ENCODE measurements at places on chromosomes 1 and 21.

DNA sequence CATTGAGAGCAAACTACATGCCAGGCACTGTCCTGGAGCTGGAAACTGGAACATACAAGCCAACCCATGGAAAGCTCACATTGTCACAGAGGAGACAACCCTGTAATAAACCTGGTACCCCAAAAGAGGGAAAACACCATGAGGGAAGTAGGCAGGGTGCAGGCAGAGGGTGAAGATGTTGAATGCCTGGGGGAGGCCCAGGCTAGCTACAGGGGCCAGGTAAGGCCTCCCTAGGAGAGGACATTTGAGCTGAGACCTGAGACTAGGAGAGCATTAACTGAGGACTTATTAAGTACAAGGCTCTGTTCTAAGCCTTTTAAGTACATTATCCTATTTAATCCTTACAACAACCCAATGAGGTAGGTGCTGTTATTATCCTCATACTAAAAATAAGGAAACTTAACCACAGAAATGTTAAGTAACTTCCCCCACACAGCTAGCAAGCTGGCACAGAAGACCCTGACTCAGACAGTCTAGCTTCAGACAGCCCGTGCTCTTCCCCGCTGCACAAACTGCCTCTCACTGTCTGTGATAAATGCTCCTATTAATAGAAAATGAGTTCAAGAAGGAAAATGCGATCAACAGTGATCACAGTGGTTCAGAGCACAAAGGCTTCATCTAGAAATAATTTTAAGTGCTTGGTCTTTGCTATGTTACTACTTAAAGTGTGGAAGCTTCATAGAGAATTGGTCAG lies 41.8 kb downstream of the ZNF281 start:
- DNase-seq = peak; percentile 62

GRCh38 chr1:24987424-24987823 lies 57.3 kb upstream of the RUNX3 start:
- DNase-seq = no peak

- DNase-seq = no peak
Measured at GRCh38 chr1:91591175-91591974, 90.7 kb downstream of the CDC7 start.

DNA sequence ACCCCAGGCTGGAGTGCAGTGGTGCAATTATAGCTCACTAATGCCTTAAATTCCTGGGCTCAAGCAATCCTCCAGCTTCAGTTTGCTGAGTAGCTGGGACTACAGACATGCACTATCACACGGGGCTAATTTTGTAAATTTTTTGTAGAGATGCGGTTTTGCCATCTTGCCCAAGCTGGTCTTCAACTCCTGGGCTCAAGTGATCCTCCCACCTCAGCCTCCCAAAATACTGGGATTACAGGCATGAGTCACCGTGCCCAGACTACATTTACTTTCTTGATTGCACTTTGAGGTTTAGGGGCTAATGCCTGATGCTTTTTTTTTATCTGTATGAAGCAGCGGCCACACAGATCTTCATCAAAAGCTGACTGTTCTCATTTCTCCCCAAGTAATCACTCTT lies 124.6 kb downstream of the KIF26B start:
- no peak for DNase-seq

DNA sequence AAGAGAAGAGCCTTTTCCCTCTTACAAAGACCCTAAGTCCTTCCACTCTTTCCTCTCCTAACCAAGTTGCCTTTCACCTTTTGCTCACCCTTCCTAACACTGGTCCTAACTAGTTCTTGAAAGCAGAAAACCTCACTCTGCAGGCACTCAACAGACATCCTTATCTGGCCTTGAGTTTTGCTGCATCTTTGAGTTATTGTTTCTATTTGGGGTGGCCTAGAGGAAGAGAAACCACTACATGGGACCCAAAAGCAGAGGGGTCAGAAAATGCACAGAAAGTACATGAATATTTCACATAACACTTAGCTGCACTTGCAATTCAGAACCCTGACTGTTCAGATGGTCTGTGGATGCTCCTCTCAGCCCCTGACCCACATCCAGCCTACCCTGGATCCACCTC lies 178.3 kb upstream of the SYT6 start:
- DNase-seq = no peak

- DNase-seq = no peak
Measured at GRCh38 chr1:38273196-38273804, 226.7 kb upstream of the POU3F1 start.

DNA sequence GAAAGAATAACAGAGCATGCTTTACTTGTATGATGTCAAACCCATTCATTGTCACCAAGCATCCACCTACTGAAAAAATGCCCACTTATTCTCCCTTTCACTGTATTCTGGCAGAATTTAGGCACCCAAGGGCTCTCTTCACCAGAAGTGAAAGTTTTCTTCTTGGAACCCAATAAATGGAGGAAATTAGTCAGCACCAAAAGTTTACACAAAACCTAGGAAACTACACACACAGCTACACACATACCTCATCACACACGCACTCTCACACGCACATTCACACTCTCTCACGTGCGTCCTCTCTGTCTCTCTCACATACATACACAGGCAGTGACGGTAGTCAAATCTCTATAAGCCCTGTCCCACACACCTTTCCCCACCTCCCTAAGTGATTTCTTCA lies 37.6 kb downstream of the MCOLN2 start:
- no peak for DNase-seq

- no peak for DNase-seq
Measured at GRCh38 chr1:100879422-100879821, 15.2 kb downstream of the EXTL2 start.

DNA sequence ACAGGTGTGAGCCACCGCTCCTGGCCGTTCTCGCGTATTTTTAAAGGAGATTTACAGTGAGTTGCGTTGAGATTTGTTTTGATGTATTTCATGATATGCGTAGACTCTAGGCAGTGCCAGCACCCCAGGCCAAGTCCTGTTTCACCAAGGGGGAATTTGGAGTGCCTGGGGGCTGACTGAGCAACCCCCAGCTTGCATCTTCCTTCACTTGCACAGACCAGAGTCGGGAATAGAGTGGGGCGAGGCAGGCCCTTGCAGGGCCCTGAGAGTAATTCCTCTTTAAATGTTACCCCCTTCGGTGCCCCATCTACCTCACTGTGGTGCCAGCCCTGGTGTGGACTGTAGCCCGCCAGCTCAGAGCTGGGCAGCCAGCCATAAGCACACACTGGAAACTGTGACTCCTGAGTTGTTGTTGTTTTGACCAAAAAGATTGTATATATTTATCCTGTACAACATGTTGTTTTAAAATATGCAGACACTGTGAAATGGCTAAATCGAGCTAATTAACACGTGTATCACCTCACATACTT lies 269.5 kb downstream of the NPHP4 start:
- DNase-seq = no peak

DNA sequence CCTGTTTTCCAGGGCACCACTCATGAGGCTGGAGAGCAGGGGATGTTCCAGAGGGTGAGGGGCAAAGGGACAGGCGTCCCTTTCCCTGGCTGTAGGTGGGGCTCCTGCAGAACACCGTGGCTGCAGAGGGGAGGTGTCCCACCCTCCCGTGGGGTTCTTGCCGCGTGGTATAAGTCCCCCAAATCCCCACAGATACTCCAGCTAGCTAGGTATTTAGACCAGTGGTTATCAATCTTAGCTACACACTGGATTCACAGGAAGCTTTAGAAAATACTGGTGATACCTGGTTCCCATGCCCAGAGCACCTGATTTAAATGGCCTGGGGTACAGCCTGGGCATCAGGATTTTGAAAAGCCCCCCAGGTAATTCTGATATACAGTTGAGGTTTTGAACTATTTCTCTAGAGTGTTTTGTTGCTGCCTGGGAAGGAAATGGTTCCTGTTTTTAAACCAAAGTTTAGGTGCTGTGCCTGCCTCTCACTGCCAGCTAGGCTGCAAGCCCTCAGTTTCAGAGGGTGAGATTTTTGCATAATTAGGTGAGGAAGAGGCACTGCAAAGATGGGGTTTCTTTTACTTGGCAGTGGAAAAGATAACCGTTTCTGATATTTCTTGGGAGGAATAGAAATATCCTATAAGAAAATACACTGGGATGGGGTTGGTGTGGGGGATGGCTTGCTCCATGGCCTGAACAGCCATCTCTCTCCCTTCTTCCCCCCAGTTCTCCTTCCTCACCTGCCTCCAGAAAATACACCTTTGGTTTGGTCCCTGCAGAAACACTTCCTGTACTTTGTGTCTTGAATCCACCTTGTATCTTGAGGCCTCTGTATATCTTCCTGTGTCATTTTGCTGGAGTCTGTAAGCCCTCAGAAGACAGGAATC lies 51.7 kb downstream of the RASSF5 start:
- no peak for DNase-seq

DNA sequence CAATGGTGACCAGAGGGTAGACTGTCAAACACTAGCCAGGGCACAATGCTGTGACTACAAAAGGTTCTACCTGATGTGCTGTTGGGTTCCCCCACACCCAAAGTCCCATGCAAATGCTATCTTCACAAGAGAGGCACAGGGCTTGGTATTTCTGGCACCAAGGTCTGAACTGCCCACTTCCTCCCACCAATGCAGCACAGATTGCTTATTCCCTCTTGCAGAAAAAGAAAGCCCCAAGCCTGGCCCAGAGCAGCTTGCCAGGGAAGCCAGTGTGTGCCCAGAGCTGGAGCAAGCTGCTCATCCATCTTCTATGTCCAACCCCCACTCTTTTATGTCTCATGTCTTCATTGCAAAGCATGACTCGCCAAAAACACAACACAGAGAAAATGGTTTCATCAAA lies 149.4 kb upstream of the CAMK1G start:
- DNase-seq = peak; percentile 52

GRCh38 chr1:223394706-223395105 lies 1.5 kb downstream of the CCDC185 start:
- no peak for DNase-seq

GRCh38 chr1:223706077-223706973 lies 6.0 kb upstream of the CAPN2 start:
- DNase-seq = peak; percentile 79

DNA sequence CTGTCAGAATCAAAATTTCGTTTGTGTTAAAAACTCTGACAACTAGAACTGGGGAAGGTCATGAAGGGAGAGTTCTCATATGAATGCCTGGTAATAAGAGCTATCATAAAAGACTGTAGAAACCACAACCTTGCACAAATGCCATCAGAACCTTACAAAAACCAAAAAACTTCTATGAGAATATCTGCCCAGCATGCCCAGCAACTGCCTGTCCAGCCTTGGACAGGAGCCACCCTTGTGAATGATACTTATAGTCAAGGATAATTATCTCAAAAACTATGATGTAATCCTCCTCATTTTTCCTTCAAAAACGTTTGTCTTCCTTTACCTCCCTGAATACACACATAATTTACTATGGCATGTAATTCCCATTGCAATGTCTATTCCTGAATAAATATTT lies 53.4 kb upstream of the C1orf185 start:
- no peak for DNase-seq

DNA sequence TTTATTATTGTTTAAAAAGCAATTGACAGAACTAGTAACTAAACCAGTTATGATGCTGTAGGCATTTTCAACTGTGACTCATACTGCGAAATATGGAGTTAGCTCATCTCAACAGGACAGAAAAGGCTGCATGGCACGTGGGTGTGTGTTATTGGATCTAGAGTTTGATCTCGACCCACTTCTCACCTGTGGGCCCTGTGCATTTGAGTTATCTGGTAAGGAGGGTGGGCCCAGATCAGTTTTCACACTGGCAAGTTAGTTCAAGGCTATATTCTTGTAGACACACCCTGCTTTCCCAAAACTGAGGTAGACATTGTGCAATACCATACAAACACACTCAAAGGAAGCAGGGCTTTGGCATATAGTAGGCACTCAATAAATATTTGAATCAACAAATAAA lies 71.3 kb upstream of the PRDX6 start:
- no peak for DNase-seq

- no peak for DNase-seq
Measured at GRCh38 chr1:41097105-41097504, 75.6 kb upstream of the SLFNL1 start.

- DNase-seq = peak; percentile 53
Measured at GRCh38 chr1:209202830-209203532, 380.5 kb upstream of the CAMK1G start.

- no peak for DNase-seq
Measured at GRCh38 chr1:246274186-246274585, 232.9 kb downstream of the SMYD3 start.

GRCh38 chr21:14923468-14923867 lies 141.3 kb downstream of the NRIP1 start:
- DNase-seq = no peak

- no peak for DNase-seq
Measured at GRCh38 chr1:217946511-217946910, 315.4 kb downstream of the SPATA17 start.

GRCh38 chr1:117210831-117211261 lies at the start of gene VTCN1:
Gene VTCN1, minus strand, starts transcription at chr1:117210927. Its CDS starts 72 bp downstream, at chr1:117210855.
- no peak for DNase-seq

- no peak for DNase-seq
Measured at GRCh38 chr1:241551759-241552638, 19.8 kb downstream of the KMO start.

DNA sequence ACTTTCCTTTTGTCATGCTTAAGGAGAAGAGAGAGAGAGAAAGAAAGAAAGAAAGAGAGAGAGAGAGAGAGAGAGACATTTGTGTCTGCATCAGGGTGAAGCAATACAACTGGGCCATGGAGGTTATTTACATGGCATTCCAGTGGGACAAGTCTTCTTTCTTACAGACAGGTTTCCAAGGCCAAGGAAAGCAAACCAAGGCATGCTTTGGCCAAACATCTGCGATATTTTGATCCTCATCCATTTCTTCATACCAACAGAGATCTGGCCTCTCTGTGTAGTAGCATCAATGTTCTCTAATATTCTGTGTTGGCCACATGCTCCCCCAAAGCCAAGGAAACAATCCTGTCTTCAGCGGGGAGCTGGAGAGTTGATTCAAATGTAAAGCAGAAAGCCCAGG lies 292.1 kb downstream of the SETD4 start:
- no peak for DNase-seq

- no peak for DNase-seq
Measured at GRCh38 chr21:38852278-38852677, 46.5 kb downstream of the ETS2 start.

GRCh38 chr21:46151261-46151988 lies 4.0 kb downstream of the FTCD start:
- DNase-seq = no peak

- DNase-seq = no peak
Measured at GRCh38 chr1:7403265-7404045, 367.6 kb upstream of the VAMP3 start.

DNA sequence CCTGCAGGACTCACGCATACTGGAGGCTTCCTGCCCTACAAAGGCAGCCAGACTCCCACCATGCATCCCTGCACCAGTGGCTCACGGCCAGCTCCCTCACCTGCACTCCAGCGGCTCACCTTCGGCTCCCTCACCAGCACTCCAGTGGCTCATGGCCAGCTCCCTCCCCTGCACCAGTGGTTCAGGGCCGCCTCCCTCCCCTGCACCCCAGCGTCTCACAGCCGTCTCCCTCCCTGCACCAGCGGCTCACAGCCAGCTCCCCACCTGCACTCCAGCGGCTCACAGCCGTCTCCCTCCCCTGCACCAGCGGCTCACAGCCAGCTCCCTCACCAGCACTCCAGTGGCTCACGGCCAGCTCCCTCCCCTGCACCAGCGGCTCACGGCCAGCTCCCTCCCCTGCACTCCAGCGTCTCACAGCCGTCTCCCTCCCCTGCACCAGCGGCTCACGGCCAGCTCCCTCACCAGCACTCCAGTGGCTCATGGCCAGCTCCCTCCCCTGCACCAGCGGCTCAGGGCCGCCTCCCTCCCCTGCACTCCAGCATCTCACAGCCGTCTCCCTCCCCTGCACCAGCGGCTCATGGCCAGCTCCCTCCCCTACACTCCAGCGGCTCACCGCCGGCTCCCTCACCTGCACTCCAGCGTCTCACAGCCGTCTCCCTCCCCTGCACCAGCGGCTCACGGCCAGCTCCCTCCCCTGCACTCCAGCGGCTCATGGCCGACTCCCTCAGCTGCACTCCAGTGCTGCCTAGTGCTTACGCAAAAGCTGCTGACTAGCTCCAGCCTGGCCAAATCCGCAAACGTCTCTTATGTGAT lies 324.5 kb downstream of the NPHP4 start:
- DNase-seq = no peak

All from RCC 7860 (cell line).